Glomerular endothelial cell (primary cell): ENCODE measurements at places on chromosomes 13 and 19. TPM values are rescaled to one million over a fixed set of nuclear protein-coding genes. Genes with fewer than 3 reads are reported as not detected.

The CNMD gene
- not detected in 2 replicates for total RNA-seq

The ACP5 gene
- total RNA-seq, result 1.6 and 1.9 TPM in 2 replicates

The MAP4K1 gene
- 0.39 TPM in 1 of 2 replicates, not detected in the other for total RNA-seq

The CEACAM3 gene
- total RNA-seq, result not detected in 2 replicates

The BCL2L12 gene
- total RNA-seq, result 18.6 and 21.2 TPM in 2 replicates

The IGLON5 gene
- total RNA-seq, result not detected in 2 replicates

The RNF225 gene
- 0.68 TPM in 1 of 2 replicates, not detected in the other for total RNA-seq

The IZUMO2 gene
- not detected in 2 replicates for total RNA-seq

The YJU2 gene
- total RNA-seq, result 21.8 and 23.9 TPM in 2 replicates

The KCNN4 gene
- 0.10 and 0.23 TPM in 2 replicates for total RNA-seq

The ODAD3 gene
- 0.06 and 1.4 TPM in 2 replicates for total RNA-seq

The MEIS3 gene
- 0.63 and 1.6 TPM in 2 replicates for total RNA-seq

The MAP2K7 gene
- total RNA-seq, result 10.6 and 16.5 TPM in 2 replicates

The CGB7 gene
- total RNA-seq, result not detected in 2 replicates
